LHCN-M2 (cell line): ENCODE measurements at places on chromosomes 4 and X. TPM values are rescaled to one million over a fixed set of nuclear protein-coding genes. Genes with fewer than 3 reads are reported as not detected.

The CTAG2 gene
- total RNA-seq, result not detected in 2 replicates

GRCh38 chr4:156594624-156595023 is 377.0 kb downstream of the PDGFC start:
- peak; percentile 62 for DNase-seq

- DNase-seq, result no peak
Observed at GRCh38 chrX:22541926-22542325, 269.2 kb downstream of the CBLL2 start.

DNA sequence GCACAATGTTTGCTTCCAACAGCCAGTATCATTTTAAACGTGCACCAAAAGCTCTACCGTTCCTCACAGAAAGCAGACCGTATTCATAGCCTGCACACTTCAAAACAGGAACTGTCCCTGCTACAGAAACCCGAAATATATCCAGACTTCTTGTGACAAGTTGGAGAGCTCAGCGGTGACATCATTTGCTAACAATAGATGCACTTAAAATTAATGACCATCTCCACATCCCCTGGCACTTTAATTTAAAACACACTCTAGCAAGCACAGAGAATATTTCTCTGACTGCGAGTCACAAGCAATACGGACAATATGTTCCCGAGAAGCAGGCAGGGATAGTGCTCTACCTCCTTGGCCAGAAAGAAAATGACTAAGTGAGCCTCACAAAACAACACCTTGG is 2.5 kb downstream of the NYX start:
- no peak for DNase-seq

The HCFC1 gene
- total RNA-seq, result 36.8 and 37.4 TPM in 2 replicates
